GM18507 (cell line): ENCODE measurements at places on chromosomes 16 and 17.

DNA sequence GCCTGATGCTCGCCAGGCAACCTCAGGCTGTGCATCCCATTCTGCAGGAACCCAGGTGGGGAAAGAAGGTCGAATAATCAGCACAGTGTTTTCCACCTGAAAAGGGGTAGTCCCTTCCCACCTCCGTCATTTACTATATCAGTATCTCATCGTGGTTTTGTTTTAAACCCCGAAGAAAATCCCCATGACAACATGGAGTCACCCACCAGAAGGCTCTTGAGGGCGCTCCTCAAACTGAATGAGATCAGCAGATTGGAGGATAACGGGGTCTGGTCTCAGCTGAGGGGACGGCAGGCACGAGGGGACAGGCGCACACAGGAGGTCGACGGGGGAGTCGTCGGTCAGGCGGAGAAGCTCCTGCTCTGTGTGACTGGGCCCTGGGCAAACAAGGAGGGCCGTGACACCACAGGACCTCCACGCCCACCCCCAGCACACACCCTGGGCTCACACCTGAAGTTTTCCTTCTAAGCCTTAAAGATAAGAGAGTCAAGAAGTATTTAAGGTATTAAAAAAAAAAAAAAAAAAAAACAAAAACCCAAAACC lies 44.2 kb downstream of the MARF1 start:
- DNase-seq: no peak

GRCh38 chr16:4016658-4017057 lies 99.6 kb downstream of the ADCY9 start:
- no peak for DNase-seq

DNA sequence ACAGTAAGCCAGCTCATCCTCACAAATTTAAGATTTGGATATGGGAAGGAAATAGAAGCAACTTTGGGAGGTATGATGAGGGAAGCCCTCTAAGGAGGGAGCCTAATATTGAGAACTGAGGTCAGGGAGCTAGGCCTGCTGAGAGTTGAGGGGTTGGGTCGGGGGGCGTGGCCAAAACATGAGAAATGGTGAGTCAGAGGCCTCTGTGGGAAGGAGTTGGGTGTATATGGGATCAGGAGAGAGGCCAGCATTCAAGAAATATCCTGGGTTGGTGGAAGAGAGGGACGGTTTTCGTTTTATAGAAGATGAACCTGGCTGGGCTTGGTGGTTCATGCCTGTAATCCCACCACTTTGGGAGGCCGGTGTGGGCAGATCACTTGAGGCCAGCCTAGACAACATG lies 48.4 kb downstream of the CLEC16A start:
- DNase-seq: no peak

DNA sequence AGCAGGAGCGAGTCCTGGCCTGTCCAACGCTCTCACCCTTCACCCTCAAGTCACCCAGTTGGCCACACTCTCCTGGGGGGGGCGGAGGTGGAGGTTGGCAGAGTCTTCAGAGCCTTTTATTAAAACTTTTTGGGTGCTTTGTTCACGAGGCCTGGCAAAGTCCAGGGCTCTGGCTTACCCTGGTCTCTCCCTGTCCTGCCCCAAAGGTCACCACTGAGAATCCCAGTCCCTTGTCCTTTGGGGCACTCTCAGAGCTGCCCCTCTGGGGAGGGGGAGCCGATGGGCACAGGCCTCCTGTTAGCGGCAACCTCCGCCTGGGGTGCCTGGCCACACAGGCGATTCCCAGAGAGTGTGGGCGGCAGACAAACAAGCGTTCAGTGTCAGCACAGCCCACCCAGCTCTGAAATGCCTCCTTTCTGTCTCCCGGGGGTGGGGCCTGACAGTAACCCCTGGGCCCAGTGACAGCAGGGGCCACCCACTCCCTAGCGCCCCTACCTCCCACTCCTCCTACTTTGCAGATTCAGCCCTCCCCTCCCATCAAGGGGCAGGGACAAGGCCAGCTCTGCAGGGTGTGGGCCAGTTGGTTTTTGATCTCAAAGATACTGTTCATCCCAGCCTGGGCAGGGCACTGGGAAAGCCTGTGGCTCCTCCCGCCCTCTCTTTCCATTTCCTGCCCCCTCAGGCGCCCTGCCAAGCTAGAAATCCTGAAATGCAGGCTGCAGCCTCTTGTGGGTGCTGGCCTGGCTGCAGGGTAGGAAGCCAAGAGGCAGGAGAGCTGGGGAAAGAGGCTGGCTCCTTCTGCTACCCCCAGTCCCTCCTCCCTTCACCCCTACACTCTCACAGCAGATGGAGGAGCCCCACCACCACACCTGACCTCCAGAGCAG lies 36.6 kb upstream of the EMP2 start:
- DNase-seq: no peak

DNA sequence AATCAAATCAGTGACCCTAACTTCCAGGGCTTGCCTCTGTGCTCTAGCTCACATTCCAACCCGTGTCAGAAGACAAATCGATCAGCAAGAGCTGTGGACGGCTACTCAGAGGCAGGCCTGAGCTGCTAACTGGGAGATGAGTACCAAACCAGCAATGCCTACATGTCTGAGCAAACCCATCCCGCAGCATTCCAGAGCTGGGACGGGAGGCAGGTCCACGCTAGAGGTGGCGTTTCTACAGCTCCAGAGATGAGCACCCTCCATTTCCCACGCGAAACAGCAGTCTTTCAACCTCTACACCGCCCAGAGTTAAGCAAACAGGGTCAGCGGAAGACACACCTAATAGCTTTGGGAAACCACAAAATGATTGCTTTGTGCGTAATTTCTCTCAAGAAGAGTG lies 6.5 kb downstream of the NXN start:
- DNase-seq: no peak

DNA sequence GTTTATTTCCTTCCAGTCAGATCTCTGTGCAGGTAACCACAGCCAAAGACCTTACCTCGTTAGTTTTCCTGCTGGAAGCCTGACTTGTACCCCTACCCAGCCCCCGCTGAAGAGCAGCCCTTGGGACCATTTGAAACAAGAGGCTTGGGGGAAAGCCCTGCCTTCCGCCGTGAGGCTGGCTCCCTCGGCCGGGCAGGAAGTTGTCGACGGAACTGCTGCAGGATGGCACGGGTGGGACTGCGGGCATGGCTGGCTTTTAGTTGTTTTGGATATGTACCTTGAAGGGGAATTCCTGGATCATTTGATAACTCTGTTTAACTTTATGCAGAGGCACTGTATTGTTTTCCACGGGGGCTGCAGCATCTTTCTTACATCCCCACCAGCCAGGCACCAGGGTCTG lies 49.0 kb upstream of the ENDOV start:
- no peak for DNase-seq

GRCh38 chr17:32731556-32732295 lies 145.2 kb downstream of the MYO1D start:
- DNase-seq: no peak

GRCh38 chr17:80720610-80721577 lies 176.3 kb downstream of the RPTOR start:
- no peak for DNase-seq

DNA sequence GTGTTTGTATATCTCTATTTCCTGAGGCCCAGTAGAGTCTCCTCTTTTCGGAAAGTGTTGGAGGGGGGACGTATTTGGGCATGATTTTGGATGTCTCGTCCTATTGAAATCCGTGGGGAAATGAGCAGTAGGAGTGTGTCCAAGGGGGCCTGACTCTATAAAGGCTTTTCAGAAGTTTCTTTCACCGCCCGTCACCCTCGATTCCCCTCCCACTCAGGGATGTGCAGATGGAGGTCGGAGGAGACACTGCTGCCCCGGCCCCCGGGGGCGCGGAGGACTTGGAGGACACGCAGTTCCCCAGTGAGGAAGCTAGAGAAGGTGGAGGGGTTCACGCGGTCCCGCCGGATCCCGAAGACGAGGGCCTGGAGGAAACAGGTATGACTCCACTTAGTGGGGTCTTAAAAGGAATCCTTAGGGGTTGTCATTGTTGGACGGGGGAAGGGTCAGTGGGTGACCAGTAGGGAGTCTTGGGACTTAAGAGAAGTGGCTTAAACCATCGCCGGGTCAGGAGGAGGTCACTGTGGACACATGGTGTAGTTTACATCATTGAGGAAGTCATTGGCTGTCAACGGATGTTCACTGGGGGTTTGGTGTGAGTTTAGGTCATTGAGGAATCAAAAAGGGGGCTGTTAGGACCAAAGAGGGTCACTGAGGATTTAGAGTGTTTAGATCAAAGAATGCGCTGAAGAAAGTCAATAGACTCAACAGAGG lies 424 bp downstream of the MON1B start:
- no peak for DNase-seq

GRCh38 chr17:68909066-68909465 lies 46.1 kb downstream of the ABCA8 start:
- no peak for DNase-seq

DNA sequence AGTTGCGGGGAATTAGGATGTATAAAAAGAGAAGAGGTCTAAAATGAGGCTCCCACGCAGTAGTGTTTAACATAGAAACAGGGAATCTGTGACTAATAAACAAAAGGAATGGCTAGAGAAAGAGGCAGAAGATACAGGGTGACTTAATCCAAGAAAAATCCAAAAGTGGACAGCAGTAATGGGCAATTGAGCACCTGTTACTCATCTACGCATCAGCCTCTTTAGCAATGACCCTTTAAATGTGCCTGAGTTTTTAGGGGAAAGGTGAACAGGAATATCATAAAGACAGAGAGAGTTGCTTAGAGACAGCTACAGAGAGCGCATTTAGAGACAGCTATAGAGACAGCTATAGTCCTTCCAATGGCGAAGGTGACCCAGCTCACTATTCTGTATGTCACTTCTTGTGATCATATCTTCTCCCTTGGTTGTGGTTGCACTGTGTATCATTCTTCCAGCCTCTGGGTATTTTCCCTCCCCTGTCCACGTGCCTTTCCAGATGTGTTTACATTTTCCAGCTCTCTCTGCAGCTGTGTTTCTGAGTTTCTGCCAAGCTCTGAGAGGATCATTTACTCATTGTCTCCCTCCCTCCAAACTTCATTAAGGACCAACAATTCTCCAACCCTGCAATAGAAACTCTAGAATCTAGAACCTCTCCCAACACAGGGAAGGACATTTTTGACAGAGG lies 61.5 kb downstream of the MYOCD start:
- no peak for DNase-seq

DNA sequence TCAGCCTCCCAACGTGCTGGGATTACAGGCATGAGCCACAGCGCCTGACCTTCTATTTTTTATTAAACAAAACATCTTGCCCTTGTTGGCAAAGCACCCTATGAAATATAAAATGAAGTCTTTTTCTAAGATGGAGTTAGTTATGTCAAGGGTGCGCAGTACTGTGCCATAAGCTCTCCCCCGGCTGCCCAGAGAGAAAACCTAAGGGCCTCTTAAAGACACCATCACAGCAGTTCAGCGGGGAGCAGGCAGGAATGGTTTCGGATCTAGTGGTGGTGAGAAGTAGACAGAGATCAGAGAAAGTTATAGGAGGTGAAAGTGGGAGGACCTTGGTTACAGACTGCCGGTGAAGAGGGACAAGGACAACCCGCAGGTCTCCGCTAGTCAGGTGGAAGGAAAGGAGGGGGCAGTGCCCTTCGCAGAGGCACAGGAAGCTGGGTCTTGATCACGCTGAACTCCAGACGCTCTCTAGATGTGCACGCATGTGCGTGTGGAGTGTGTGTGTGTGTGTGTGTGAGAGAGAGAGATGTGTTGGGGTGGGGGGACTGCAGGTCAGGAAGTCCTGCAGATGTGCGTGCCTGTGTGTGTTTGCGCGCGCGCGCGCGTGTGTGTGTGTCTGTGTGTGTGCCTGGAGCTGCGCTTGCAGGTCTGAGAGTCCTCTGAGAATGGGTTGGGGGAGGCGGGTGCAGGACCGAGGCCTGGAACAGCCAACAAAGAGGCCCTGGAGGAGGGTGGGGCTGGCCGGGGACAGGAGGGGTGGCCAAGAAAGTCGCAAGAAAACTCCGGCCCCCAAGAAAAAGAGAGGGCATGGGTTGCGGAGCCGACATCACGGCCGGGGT lies 748 bp upstream of the CMTM3 start:
- no peak for DNase-seq

- DNase-seq: no peak
Measured at GRCh38 chr17:68819465-68819864, 135.7 kb downstream of the ABCA8 start.

DNA sequence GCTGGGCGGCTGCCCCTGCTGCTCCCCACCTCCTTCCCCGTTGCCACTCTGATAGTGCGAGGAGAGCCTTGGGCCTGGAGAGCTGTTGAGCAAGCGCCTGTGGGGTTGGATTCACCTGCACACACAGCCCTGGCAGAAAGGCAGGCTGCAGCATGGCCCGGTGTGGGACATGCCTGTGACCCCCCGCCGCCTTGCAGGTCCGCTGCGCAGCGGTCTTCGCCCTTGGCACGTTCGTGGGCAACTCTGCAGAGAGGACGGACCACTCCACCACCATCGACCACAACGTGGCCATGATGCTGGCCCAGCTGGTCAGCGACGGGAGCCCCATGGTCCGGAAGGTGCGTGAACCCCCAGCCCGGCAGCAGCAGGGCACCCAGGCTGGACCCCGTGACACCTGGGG lies 106.8 kb upstream of the CHMP6 start:
- DNase-seq: no peak

DNA sequence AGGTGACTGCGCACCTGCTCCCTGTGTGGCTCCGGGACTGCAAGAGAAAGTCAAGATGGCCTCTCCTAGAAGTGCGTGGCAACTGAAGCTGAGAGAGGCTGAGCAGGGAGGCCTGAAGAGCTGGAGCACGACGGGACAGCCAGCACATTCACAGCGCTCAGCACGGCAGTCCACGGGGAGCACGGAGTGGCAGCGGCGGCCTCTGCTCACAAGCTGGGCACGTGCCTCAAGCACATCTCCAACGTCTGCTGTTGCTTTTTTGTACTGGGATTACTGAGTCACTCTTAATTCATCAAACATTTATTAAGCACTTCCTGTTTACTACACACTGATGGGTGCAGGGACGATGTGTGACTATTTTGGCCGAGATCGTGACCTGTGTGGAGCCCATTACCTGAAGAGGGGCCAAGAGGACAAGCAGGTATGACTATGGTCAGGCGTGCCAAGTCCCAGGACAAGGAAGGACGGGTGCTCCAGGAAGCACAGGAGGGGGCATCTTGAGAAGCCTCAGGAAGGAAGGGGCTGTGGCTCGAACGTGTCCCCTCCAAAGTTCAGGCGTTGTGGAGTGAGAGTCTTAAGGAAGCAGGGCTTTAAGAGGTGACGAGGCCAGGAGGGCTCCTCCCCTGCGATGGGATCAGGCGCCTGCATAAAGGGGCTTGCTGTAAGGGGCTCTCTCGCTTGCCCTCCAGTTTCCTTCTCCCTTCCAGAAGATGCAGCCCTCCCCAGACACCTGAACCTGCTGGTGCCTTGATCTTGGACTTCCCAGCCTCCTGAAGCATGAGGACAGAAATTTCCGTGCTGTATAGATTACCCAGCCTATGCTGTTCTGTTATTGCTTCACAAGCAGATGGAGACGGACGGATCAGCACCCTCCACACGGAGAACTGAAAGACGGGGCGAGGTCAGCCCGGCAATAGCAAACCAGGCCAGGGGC lies 105.8 kb downstream of the ADCY9 start:
- no peak for DNase-seq

DNA sequence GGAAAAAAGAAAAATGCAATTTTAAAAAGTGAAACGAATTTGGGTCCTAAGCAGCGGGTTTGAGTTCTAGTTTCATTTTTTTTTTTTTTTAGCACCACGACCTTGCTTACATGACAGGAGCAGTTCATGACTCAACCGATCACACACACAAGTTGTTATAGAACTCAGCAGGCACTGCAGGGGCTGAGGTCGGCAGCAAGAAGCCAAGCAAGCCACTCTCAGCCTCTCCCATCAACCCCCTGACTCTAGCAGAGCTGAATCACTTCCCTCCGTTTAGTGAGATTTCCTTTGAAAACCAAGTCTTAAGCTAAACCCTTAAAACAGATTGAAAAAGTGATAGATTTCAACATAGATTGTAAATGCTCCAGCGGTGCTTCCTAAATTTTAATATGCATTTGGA lies 520.8 kb downstream of the HAPSTR1 start:
- no peak for DNase-seq

GRCh38 chr17:76930107-76930506 lies 61.9 kb downstream of the MGAT5B start:
- no peak for DNase-seq
